ENCODE measurements at places on chromosomes 5 and 9. TPM values are rescaled to one million over a fixed set of nuclear protein-coding genes. Genes with fewer than 3 reads are reported as not detected.

PLAC8L1 gene
- 0.53 TPM for total RNA-seq

ST8SIA4 gene
- 56.9 TPM for total RNA-seq

ZFYVE16 gene
- 13.8 TPM for total RNA-seq

- H3K27ac ChIP-seq = no peak overlapping the region
- no peak overlapping the region for H3K4me3 ChIP-seq
- peaks cover 17% of the 10 kb centered on the region for H3K27me3 ChIP-seq
- H3K4me1 ChIP-seq = no peaks in the 10 kb centered on the region
These were observed 789 bp downstream of the SEMA6A start for GRCh38 chr5:116573702-116574366.

DNA sequence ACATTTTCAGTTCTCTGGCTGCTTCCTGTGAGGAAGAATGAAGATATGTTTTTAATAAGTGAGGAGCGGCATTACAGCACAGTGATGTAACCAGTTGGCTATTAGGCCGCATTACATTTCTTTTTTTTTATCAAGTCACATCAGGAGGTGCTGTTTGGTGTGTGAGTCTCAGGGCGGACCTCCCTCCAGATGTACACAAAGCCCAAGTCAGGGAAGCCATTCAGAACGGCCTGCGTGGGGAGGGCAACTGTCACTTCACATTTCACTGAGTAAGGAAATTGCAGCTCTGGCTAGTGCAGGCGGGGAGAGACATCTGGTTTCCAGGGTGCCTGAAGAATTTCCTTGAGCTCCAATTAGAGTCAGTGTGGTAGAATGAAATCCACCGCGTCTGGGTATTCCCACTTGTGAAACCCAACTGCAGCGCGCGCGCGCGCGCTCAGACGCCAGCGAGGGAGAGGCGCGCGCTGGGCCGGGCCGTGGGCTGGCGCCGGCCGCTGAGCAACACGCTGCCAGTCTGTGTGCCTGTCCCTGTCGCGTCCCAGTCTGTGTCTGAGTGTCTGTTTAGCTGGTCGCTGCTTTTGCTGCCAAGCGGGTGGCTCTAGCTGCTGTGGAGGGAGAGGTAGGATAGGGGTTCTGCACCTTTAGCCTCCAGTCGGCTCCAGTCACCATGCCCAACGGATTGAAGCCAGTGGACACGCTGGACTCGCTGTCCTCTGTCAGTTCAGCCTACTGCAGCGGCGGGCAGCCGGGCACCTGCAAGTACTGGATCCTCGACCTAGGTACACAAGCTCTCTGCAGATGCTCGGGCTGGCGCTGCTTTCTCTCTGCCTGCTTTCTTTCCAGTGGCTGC is 140.8 kb upstream of the OTULINL start:
- H3K4me3 ChIP-seq = no peak overlapping the region
- no peak for DNase-seq
- H3K27ac ChIP-seq = no peak overlapping the region
- no peaks in the 10 kb centered on the region for H3K4me1 ChIP-seq
- H3K36me3 ChIP-seq = no peaks in the 10 kb centered on the region

- H3K4me1 ChIP-seq = no peaks in the 10 kb centered on the region
- peaks cover 5% of the 10 kb centered on the region for H3K36me3 ChIP-seq
- DNase-seq = no peak
These were observed 14.3 kb downstream of the ZBTB34 start for GRCh38 chr9:126874546-126875314.

- H3K36me3 ChIP-seq = no peaks in the 10 kb centered on the region
- H3K4me3 ChIP-seq = no peak overlapping the region
- no peaks in the 10 kb centered on the region for H3K27me3 ChIP-seq
These were observed 387.3 kb downstream of the YTHDC2 start for GRCh38 chr5:113900816-113901215.

GRCh38 chr5:126236994-126237393 is 186.2 kb upstream of the GRAMD2B start:
- no peaks in the 10 kb centered on the region for H3K36me3 ChIP-seq
- H3K27me3 ChIP-seq = no peaks in the 10 kb centered on the region
- H3K4me3 ChIP-seq = no peak overlapping the region
- DNase-seq = no peak
- no peaks in the 10 kb centered on the region for H3K4me1 ChIP-seq
- no peak overlapping the region for H3K27ac ChIP-seq

DNA sequence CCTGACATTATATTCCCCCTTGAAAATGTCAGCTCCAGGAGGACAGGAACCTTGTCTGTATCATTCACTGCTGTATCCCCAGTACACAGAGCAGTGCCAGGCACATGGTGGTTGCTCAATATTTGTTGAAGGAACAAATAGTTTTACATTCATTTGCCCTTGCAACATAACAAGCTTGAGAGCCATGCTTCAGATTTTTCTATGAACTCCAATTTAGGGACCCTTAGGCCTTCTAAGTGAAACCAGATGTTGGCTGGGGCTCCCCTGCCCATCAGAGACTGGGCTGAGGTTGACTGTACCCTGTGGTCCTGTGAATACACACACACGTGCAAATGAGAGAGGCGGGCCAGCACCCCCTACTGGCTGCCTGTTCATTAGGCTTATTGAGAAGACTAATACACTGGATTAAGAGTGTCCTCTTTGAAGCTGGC is 214.9 kb upstream of the WWC1 start:
- no peaks in the 10 kb centered on the region for H3K27me3 ChIP-seq
- no peak overlapping the region for H3K27ac ChIP-seq
- DNase-seq = no peak
- H3K4me3 ChIP-seq = no peak overlapping the region

DNA sequence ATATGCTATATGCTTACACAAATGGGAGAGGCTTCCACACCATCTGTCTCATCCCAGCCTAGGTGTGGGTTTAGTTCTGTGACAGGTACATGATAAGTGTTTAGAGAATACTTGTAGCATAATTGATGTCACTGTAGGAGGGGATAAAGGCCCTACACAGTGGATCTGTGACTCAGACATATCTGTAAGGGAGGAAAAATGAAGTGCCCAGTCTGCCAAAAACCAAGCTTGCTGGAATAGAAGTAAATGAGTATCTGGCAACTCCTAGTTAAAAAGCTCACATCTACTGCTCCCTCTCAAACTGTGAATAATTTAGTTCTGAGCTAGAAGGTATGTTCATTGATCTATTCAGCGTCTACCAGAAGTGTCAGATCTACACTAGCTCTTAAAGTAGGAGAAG is 38.9 kb upstream of the FAM174A start:
- no peaks in the 10 kb centered on the region for H3K27me3 ChIP-seq
- H3K4me3 ChIP-seq = no peak overlapping the region
- no peak overlapping the region for H3K27ac ChIP-seq
- H3K4me1 ChIP-seq = no peaks in the 10 kb centered on the region
- H3K36me3 ChIP-seq = no peaks in the 10 kb centered on the region
- no peak for DNase-seq

DNA sequence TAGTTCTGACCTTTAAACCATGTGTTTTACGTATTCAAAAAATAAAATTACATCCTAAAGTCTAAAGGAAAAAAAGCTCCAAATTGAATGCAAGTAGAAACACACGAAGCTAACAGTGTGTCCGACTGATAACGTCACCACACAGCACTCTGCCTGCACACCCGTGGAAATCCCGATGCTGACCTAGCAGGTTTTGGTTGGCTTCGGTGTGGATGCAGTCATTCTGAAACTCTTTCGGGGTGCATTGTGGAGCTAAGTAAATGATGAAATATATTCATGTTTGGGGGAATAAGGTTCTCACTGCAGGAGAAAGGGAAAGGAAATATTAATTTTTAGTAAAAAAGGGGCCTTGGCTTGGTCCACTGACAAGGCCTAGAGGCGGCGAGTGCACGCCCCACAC is 2.0 kb downstream of the RASGEF1C start:
- peaks cover 10% of the 10 kb centered on the region for H3K27me3 ChIP-seq
- DNase-seq = no peak
- no peak overlapping the region for H3K27ac ChIP-seq
- H3K4me3 ChIP-seq = no peak overlapping the region

DNA sequence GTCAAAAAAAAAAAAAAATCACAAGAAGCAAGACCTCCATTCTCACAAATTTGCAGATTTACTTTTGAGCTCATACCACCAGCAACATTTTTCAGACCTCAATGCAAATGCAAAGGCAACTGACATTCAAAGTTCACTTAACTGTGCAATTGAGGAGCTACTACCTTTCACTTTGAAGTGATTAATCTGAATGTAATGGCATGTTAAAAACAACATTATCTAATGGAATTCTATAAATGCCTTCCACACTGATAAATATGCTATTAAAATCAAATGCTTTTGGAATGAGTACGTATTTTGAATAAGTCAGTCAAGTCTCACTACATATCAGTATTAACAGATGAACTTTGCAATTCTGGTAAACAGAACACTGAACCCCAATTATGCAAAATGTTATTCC is 32.3 kb downstream of the UBQLN1 start:
- H3K4me3 ChIP-seq = no peak overlapping the region
- no peak for DNase-seq
- no peaks in the 10 kb centered on the region for H3K4me1 ChIP-seq
- no peak overlapping the region for H3K27ac ChIP-seq

GRCh38 chr5:150190503-150190979 is 679 bp downstream of the SLC6A7 start:
- H3K4me1 ChIP-seq = no peaks in the 10 kb centered on the region
- H3K36me3 ChIP-seq = no peaks in the 10 kb centered on the region
- no peak overlapping the region for H3K27ac ChIP-seq
- H3K4me3 ChIP-seq = no peak overlapping the region
- H3K27me3 ChIP-seq = peaks cover 4% of the 10 kb centered on the region

All from CD8-positive, alpha-beta memory T cell (primary cell).